M059J (cell line): ENCODE measurements at places on chromosomes 3 and 15. TPM values are rescaled to one million over a fixed set of nuclear protein-coding genes. Genes with fewer than 3 reads are reported as not detected.

The CCR9 gene
- total RNA-seq, result not detected in 2 replicates

The MAP6D1 gene
- total RNA-seq, result 0.30 and 0.64 TPM in 2 replicates

The STRIT1 gene
- total RNA-seq, result not detected in 2 replicates

The SKOR1 gene
- total RNA-seq, result 0.12 and 0.17 TPM in 2 replicates

The HDC gene
- total RNA-seq, result 0.05 and 0.10 TPM in 2 replicates

The TNFAIP8L3 gene
- total RNA-seq, result 1.2 and 1.3 TPM in 2 replicates

The TBL1XR1 gene
- total RNA-seq, result 92.8 and 117 TPM in 2 replicates

The BCHE gene
- 4.0 and 8.0 TPM in 2 replicates for total RNA-seq

The SCAANT1 gene
- total RNA-seq, result not detected in 2 replicates

The MESP2 gene
- total RNA-seq, result 0.15 and 0.62 TPM in 2 replicates

The CYP8B1 gene
- not detected in 2 replicates for total RNA-seq

The DGKG gene
- 14.4 and 16.7 TPM in 2 replicates for total RNA-seq

The PIGZ gene
- total RNA-seq, result 1.7 and 1.9 TPM in 2 replicates
